Stimulated activated CD4-positive, alpha-beta T cell treated with anti-CD3 and anti-CD28 coated beads, TNF-alpha, amount 100 ng/mL, for 24 hours (primary cell): ENCODE measurements at places on chromosomes 3 and 15.

GRCh38 chr3:23648326-23648995, 157.3 kb upstream of the UBE2E1 start:
- no peak for DNase-seq

- no peak for DNase-seq
Observed at GRCh38 chr3:71541313-71541712, 42.2 kb downstream of the FOXP1 start.

- no peak for DNase-seq
Observed at GRCh38 chr3:69761896-69762767, 22.9 kb downstream of the MITF start.

GRCh38 chr15:80180468-80180867, 27.7 kb downstream of the FAH start:
- DNase-seq, result no peak

- DNase-seq, result no peak
Observed at GRCh38 chr15:86765281-86765680, 685.6 kb downstream of the AGBL1 start.

DNA sequence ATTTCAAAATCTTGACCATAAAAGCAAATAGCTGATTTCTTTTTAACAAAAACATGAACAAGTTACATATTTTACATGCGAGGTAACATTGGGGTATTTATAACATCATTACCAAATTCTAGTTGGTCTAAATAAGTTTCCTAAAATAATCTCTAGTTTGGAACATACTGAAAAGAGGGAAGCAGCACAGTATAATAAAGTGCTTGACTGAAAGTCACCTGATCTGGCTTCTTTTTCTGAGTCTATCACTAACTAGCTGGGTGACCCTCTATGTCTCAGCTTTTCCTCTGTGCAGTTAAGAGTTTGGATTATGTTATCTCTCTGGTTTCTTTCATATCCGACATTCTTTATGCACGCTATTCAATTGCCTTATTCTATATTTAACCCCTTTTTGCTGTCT, 19.8 kb upstream of the CNTN4 start:
- DNase-seq, result no peak

DNA sequence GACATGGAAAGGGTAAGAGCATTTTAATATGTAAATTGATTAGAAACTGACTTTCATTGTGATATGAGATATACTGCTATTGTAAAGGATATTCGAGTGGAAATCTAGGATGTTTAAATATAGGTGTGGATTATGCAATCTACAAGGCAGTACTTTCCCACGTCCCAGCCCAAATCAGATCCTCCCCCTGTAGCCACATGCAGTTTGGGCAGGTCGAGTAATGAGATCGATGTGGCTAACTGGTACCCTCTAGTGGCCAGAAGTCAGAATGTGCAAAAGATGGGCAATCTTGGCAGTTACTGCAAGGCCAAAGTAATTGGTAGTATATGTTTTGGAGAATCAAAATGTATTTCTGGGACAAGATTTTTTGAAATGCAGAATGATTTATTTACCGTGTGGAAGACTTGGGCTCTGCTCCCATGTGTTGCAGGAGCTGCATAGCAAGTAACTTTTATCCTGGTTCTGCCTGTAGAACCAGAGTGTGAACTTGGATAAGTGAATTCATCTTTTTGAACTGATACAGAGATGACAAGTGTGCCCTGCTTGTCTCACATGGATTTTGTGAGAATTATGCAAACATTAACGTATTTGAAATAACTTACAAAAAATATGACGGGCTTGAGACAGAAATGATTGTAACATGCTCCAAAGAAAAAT, 94.5 kb upstream of the ADAMTSL3 start:
- peak; percentile 33 for DNase-seq

GRCh38 chr15:60137711-60138396, 133.7 kb downstream of the FOXB1 start:
- DNase-seq, result no peak

- DNase-seq, result no peak
Observed at GRCh38 chr3:117035745-117036144, 326.2 kb downstream of the TUSC7 start.

- DNase-seq, result no peak
Observed at GRCh38 chr3:32493437-32494414, 8.9 kb downstream of the CMTM6 start.

- DNase-seq, result no peak
Observed at GRCh38 chr15:33148129-33148751, 46.3 kb downstream of the FMN1 start.

DNA sequence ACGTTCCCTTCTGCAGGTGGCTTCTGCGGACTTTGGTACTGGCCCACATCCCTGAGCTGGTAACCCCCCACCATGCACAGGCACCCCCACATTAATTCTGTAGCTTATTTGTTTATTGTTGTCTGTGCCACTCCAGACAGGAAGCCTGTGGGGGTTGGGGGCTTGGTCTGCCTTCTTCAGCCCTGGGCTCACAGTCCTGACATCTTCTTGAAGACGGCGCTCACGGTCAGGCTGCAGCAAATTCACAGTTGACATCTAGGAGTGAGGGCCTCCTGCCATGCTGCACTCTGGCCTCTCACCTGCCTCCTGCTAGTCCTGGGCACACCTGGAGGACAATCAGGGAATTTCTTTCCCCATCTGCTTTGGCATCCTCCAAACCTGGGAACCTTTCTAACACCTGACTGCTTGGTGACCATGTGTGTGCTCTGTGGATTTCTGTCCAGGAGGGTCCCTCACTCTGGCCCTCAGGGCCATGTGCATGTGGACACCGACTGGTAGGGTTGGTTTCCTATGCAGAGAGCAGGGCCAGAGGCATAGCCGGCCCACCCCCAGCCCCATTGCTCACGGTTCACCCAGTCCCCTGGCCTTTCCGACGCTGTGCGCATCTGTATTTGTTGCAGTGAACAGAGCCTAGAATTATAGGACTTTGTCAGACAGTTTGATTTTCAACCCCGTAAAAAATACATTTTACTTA, 68.8 kb downstream of the APBA2 start:
- DNase-seq, result no peak

- no peak for DNase-seq
Observed at GRCh38 chr3:72997421-72997961, 880 bp downstream of the PPP4R2 start.

- no peak for DNase-seq
Observed at GRCh38 chr3:127998596-127998995, 53.6 kb upstream of the SEC61A1 start.

DNA sequence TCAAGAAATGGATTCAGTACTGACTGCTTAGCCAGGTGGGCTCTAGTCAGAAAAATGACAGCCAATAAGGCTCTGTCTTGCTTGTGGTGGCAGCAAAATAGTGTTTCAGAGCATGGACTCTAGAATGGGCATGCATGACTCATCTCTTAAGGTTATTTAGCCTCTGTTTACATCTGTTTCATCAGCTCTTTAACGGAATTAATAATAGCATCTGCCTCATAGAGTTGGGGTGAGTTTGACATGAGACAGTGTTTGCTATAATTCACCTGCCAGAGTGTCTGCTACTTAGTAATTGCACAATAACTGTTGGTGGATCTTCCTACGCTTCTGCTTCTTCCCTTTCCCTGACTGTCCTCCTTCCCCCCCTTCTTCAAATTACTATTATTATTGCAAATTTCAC, 350.4 kb upstream of the SEMA6D start:
- no peak for DNase-seq

- DNase-seq, result no peak
Observed at GRCh38 chr3:118472586-118472985, 562.1 kb downstream of the IGSF11 start.

DNA sequence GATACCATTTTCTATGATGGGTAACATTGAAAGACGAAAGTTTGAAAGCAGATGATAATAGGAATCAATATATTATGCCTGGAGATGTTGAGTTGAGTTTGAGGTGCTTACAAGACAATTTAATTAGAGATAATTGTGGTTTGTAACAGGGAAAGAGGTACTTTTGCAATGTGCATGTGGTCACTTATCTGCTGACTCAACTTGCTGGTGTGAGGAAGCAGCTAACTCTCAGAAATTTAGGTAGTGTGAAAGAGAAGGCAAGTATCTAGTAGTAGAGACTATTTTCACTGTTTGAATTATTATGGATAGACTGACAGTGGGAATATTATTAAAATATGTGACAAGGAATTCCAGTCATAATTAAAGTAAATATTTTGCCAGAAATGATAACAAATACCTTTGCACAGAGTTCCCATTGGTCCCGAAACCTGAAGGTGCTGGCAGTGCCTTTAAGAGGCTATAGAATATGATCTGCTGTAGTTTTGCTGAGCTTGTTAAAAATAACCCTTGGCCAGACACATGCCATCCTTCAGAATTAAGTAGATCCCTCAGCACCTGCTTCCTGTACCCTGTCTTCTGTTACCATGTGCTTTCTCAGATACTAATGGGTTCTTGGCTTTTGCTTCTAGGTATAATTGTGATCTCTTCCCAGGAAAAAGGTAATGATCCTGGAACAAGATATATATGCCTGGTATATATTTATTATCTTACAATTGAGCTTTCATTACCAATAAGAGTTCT, 315.9 kb downstream of the BCHE start:
- no peak for DNase-seq

- DNase-seq, result no peak
Observed at GRCh38 chr15:61226361-61227256, 2.5 kb downstream of the RORA start.

GRCh38 chr3:127253491-127253890, 34.4 kb downstream of the PRR20G start:
- no peak for DNase-seq

DNA sequence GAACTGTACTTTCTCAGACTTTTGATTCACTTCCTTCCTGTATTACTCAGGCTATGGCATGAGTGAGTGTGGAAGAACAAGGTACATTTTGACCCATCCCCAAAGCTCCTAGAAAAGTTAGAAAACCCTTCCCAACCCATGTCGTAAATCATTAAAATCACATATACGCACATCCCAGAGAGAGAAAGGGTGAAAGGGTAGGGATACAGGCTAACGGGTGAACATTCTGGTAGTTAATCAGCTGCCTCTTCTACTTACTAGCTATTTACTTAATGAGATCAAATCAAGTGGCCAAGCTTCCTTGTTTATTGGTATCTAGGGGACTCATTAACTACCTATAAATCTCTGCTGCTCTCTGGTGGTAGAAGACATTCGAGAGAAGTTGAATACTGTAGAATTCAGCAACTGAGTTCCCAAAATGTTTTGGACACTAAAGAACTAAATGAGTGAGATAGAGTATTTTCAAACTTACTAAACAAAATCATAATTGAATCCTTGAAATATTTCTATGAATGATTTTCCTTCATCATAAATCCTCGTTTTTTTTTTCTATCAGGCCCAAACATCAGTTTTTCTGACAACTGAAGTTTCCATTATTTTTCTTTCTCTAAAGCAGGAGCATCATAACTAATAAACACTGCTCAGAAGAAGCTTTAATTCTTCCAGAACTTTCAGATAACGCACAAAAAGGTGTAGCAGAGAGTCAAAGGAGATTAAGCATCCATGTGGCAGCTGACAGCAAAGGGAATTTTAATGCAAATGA, 124.2 kb downstream of the IMPG2 start:
- no peak for DNase-seq

DNA sequence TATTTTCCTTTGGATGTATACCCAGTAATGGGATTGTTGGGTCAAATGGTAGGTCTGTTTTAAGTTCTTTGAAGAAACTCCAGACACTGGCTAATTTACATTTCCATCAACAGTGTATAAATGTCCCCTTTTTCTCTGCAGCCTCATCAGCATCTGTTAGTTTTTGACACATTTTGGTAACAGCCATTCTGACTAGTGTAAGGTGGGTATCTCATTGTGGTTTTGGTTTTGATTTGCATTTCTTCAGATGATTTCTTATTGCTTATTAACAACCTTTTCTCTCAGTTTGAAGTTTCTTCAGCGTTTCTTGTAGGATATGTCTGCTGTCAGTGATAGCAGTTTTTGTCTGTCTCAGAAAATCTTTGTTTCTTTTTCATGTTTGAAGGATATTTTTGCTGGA, 15.4 kb downstream of the GALK2 start:
- no peak for DNase-seq

- no peak for DNase-seq
Observed at GRCh38 chr3:14360123-14360881, 42.1 kb upstream of the SLC6A6 start.

- no peak for DNase-seq
Observed at GRCh38 chr3:14224895-14225294, 46.3 kb downstream of the LSM3 start.

DNA sequence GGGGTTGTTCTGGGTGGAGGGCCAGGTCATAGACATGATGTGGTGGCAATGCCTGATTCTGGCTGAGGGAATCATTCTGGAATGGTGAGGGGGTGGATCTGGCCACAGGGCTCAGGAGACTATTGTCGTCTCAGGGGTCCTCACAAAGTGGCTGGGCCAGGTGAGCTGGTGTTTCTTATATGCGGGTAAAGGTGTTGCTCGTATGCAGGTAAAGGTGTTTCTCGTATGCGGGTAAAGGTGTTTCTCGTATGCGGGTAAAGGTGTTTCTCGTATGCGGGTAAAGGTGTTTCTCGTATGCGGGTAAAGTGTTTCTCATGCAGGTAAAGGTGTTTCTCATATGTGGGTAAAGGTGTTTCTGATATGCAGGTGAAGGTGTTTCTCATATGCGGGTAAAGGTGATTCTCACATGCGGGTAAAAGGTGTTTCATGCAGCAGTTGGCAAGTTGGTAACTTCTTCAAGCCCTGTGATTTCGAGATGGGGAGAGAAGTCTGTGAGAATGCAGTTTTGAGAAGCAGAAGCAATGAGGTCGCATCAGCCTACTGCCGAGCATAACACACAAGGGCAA, 10.5 kb upstream of the MUC4 start:
- DNase-seq, result no peak

DNA sequence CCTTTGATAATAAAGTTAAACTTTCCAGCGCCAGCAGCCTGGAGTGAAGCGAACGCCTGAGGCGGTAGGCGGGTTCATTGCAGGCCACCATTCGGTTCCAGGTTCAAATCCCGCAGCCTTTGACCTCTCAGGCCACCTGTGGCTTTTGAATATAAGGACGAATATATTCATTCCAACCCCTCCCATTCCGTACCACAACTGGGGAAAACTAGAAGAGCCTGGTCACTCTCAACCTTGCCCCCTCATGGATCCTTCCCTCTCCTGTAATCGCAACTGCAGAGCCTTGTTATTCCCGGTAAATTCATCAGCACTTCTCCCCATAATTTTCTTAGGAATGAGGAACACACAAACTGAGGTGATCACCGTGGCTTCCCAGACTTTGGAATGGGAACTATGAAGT, 35.2 kb downstream of the ZIC4 start:
- no peak for DNase-seq

- no peak for DNase-seq
Observed at GRCh38 chr3:116288485-116288884, 156.8 kb downstream of the LSAMP start.

DNA sequence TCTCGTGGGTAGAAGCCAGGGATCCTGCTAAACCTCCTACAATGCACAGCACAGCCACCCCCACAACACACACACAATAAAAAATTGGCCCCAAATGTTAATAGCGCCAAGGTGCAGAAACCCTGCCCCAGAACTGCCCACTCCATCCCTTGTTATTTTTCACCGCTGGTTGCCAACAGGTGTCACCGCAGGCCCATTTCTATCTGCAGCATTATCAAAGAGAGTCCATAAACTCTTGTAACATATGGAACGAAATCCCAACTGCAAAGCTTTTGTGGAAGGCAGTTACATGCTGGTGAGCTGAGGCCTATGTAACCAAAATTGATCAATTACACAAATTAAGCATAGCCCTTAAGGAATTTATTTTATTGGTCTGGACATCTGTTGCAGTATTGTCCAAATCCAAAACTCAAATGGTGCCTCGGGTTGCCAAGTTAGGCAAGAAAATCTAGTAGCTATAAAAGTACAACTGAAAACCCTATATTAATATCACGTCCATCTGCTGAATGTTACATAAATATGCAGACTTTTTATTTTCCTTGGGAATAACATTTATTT, 66.2 kb downstream of the SAMMSON start:
- DNase-seq, result no peak

GRCh38 chr3:39779511-39780230, 29.7 kb upstream of the MYRIP start:
- DNase-seq, result no peak
